NCI-H446 treated with DMSO at 0.1 percent for 48 hours (cell line): ENCODE measurements at places on chromosomes 11 and 22.

DNA sequence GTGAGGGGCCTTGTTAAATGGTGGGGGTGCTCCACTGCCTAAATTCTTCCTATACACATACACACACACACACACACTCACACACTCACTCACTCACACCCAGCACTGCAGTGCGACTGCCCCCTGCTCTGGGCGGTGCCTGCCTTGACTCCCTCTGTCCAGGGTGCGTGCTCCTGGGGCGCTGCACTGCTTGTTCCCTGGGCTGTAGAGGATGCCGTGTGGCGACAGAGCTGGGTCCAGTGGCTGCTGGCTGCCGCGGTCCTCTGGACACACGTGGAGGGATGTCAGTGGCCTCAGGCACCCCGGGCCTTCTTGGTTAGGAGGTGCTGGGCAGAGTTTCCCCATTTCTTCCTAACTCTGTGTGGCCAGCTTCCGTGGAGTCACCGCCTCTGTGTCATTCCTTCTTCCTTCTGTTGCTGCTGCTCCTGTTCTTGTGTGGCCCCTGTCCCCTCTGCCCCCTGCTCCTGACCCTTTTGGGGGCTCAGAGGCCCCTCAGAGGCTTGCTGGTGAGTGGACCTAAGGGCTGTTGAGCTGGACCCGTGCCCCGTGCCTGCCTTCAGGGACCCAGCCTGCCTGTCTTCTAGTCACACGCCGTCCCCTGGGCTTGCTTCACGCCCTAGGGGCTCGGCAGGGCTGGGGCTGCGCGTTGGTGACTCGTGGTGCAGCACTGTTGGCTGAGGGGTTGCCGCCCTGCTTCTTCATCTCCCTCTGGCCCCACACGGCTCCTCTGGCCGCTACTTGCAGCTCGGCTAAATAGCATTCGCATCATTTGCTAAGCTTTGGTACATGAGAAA lies 147.0 kb downstream of the TBC1D22A start:
- no peak for DNase-seq

GRCh38 chr22:26066534-26066933 lies 102.7 kb upstream of the SEZ6L start:
- no peak for DNase-seq

- no peak for DNase-seq
Observed at GRCh38 chr11:30489076-30489475, 97.1 kb downstream of the MPPED2 start.

DNA sequence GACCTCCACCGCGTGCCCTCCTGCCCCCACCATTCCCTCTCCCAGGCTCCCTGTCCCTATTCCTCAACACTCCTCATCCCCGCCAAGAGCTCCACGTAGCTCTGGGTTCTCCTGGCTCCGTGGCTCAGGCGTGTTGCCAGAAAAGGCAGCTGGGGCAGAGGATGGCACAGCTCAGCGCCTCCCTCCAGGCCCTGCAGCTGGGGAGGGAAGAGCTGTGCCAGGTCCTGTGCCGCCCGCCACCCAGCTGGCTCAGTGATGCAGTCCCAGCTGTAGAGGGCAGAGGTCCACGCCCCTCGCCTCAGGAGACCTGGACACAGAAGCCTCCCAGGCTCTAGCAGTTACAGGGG lies 4.2 kb downstream of the ARHGAP1 start:
- peak; percentile 55 for DNase-seq

DNA sequence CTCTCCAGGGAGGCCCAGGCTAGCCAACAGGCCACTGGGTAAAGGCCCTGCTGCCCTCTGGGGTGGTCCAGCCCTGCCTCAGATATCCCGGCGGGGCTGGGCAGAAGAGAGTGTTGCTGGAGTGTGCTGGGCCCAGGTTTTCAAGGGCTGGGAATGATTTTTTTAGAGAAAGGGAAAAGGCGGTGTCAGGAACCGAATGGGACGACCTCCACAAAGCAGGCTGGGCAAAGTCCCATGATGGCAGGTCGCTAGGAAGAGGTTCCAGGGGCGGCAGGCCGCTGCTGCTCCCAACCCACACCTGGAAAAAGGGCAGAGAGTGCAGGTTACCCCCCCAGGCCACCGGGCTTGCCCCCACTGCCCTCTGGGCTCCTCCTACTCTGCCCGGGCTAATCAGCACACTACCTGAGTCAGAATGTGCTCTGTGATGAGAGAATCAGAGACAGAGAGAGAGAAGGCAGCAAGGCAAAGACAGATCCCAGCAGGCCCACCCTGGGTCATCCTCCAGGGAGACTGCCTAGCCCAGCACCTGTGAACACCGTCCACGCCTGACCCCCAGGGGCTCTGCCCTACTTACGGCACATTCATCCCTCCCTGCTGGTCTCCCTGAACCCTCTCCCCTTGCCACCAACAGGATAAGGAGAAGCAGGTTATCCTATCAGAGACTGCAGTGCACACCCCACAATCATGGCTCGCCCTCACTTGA lies 4.6 kb downstream of the PATZ1 start:
- no peak for DNase-seq

DNA sequence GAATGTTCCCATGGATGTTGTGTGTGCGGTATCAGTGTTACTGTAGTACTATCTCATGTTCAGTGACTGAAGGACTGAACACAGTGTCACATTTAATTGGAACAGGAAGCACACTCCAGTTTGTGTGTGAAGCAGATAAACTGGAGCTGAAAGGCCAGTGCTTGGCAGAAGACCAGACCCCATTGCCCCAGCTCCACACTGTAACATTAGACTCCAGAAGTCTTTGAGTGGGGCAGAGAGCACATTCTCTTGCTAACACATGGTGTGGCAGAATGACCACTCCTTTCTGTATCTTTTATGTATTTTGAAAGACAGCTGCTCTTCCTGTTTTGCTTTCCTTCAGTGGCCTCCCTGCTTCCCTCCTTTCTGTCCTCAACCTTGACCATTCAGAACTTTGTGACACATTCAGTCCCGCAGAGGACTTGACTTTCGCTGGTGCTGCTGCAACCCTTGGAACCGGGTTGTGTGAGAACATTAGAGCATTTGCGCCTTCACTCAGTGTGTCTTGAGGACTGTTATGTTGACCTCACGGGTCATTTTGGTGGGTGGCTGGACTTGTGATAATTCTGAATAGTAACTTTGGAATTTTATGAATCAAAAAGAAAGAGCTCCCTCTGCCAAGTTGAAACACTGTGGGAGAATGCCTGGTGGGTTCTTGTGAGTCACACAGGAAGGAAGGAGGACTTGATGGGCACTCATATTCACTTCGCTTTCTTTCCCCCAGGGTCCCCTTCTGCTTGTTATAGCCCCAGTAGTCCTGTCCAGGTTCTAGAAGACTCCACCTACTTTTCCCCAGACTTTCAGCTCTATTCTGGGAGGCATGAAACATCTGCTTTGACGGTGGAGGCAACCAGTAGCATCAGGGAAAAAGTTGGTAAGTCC lies 26.4 kb downstream of the AMOTL1 start:
- DNase-seq = peak; percentile 14

DNA sequence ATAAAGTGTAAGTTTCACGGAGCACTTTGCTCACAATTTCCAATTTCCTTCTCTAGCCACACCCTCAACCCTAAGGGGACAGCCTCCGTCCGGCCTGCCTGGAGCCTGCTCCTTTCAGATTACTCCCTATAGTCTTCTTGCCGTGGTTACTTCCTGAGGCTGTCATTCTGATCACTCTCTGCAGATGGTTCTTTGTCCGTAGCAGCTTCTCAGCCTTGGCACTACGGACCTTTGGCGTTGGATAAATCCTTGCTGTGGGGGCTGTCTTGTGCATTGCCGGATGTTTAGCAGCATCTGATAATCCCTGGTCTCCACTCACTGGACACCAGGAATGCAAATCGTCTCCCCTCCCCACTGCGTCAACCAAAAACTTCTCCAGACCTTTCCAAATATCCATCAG lies 447.5 kb upstream of the KIRREL3 start:
- DNase-seq = no peak

GRCh38 chr11:127620671-127621070 lies 620.1 kb upstream of the KIRREL3 start:
- no peak for DNase-seq

DNA sequence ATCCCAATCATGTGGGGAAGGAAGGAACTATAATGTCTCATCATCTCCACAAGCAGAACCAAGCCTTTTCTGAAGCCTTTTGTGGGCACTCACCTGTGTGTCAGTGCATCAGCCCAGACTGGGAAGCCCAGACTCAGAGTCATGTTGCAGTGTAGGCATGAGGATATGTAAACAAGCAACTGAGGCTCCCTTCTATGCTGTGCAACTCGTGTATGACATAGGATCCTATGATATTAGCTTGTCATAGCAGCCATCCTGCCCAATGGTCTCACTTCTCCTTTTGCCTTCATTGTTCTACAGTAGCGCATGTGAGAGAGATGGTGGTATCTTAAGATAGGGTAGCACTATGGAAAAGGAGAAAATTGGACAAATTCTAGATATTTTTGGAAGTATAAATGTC lies 103.4 kb upstream of the OLFML1 start:
- DNase-seq = no peak

DNA sequence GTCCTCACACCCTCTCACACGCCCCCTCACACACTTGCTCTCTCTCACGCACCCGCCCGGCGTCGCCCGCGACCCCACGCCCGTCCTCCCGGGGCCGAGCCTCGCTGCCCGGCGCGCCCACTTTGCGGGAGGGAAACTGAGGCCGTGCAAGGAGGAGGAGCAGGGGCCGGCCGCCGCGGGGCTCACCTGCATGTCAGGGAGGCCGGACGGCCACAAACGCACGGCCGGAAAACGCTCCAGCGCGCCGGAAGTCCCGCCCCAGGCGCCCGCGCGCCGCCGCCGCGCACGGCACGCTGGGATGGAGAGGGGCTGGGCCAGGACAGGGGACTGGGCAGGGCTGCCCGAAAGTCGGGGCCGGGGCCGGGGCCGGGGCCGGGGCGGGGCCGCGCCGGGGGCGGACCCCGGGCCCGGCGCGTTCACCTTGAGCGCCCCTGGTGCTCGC lies at the start of gene CHID1:
CHID1 (minus strand) TSS at position 222 of the 442 bp plus-strand sequence. CDS start 5,994 bp downstream, outside the sequence.
- peak; percentile 71 for DNase-seq
